ENCODE measurements at places on chromosomes 1 and 21.

- peak; percentile 97 for DNase-seq
Observed at GRCh38 chr1:221419513-221420095, 322.3 kb downstream of the DUSP10 start.

DNA sequence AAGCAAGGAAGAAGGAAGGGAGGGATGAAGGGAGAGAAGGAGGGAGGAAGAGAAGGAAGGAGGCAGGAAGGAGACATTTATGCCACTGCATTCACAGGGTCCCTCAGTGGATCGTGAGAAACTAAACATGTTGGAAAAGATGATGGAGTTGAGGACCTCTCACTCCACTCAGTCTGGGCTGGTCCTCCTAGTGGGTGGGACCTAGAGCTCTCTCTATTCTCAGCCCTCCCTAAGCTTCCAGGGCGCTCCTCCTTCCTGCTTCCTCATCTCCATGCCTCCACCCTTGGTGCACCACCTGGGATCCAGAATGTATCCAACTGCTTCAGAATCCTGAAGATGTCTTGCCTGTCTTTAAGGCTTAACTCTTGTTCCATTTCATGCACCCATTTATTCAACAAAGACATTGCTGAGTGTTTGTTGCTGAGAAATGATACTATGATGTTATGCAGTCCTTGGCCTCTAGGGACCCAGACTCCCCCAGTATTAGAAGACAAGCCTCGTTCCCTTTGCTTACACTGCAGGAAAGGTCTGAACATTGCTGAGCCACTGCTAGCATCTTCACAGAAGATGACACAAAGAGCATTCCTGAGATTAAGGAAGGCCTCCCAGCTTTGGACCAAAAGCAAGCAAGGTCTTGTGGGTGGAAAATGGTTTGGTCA is 88.5 kb downstream of the BEND5 start:
- DNase-seq = no peak

- peak; percentile 25 for DNase-seq
Observed at GRCh38 chr1:96364576-96364975, 357.0 kb upstream of the PTBP2 start.

- DNase-seq = no peak
Observed at GRCh38 chr21:41973861-41974751, 20.3 kb upstream of the C2CD2 start.

DNA sequence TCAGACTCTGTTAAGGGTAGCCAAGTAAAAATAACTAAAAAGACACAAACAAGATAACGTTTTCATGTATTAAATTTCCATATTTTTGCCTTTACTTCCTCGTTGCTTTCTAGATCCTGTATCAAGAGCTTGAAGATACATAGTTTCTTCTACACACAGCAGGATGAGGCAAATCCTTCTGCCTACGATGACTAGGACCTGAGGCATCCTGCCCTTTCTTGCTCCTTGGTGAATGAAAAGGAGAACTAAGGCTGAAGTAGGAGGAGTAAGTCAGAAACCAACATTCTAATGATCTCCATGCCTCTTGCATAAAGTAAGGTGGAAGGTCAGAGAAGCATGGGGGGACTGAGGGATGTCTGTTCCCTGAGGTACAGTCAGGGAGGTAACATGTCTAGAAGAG is 102.6 kb downstream of the GPATCH2 start:
- DNase-seq = peak; percentile 85

- peak; percentile 69 for DNase-seq
Observed at GRCh38 chr1:30700528-30701257, 22.7 kb downstream of the MATN1 start.

DNA sequence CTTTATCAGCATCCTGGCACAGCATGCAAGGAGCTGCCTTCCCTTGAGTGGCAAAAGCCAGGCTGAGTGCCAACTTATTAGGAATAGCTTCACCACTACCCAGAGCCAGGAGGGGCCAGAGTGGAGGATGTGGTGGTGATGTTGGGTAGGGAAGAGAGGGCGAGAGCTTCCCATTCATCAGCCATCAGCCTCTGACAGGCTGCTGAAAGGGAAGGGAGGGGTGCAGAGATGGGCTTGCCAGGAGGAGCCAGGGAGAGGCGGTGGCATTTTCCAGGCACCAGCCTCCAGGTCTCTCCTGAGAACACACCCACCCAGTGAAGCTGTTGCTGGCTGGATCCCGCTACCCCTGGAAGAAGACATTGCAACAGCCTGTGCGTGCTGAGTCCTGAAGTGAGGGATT is 168.5 kb downstream of the ACTL8 start:
- DNase-seq = no peak

DNA sequence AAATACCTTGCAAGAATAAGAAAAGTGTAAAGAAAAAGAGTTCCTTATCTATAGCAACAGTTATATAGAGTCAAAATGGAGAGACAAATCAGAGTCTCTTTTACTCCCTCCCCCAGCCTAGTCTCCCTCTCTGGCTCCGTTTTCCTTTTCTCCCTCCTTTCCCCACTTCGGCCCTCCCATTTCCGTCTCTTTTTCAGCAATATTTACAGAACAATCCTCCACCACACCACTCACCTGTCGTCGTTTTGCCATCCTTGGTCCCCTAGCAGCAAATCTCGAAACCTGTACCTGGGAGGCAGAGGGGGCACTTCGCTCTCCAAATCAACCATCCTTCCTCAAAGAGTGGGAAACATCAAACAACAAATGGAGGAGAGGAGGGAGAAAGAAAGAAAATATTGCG is 259 bp downstream of the KCNT2 start:
- peak; percentile 1 for DNase-seq

GRCh38 chr1:177001556-177001955 is 163.0 kb downstream of the ASTN1 start:
- no peak for DNase-seq

DNA sequence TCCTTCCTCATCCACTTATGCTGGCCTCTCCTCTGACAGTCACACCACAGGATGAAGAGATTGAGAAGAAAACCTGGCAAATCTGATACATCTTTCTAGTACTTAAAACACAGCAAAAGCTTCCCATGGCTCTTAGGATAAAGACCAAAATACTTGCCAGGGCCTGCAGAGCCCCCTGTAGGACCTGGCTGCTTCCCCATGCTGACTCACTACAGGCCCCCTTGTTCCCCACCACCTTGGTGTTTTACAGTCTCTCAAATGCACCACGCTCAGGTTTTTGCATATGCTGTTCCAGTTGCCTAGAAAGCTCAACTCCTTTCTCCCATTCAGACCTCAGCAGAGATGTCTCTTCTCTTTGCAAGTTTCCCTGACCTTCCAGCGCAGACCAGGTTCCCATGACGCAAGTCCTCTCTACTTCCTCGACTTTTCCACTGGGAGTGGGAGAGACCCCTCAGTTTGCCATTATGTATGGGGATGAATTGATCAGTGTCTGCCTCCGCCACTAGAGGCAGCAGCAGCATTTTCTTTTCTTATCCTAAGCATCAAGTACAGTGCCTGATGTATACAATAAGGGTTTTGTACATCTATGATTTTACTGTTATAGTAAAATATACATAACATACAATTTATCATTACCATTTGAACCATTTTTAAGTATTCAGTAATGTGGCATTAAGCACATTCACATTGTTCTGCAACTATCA is 113.8 kb upstream of the C8B start:
- DNase-seq = no peak

- no peak for DNase-seq
Observed at GRCh38 chr1:76053021-76053420, 21.5 kb upstream of the ST6GALNAC3 start.

DNA sequence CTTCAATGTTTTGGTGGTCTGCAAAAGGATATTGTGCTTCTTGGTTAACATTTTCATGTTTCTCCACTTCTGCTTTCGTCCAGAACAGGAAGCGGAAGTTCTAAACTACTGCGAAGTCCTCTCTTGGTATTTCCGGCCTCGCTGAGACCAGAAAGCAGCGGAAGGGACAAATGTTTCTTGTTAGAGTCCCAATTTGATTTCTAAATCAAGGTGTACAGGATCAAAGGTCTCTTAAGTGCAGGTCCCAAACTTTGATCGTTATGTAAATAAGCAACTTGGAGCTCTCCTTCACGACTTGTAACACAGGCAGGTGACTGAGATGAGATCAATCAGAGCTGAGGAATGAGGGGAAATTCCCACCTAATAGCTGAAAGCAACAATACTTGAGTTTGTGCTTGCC is 40.1 kb upstream of the HMCN1 start:
- peak; percentile 7 for DNase-seq

- DNase-seq = no peak
Observed at GRCh38 chr21:15139898-15140297, 75.1 kb upstream of the NRIP1 start.

All from epithelial cell of esophagus (primary cell).